ENCODE measurements at places on chromosomes 16 and 17.

DNA sequence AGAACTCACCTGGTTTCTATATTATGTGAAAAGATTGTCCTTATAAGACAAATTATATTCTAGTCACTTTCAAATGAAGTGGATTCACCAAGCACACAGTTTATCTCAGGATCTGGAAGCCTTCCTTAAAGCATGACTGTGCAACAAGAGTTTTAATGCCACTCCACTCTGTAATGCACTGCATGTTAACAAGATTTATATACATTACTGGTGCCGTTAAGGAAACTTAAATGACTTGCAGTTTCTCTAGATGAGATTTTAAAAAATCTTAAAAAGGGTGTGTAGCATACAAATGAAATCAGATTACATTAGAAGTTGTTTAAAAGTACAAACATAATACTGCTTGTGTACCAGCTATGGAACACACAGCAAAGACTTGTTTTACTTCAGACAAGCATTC, 150.8 kb downstream of the SNX11 start:
- DNase-seq: no peak

GRCh38 chr16:24700549-24701392, 28.7 kb upstream of the TNRC6A start:
- peak; percentile 93 for DNase-seq

- no peak for DNase-seq
Measured at GRCh38 chr16:12553191-12553590, 250.5 kb downstream of the CPPED1 start.

DNA sequence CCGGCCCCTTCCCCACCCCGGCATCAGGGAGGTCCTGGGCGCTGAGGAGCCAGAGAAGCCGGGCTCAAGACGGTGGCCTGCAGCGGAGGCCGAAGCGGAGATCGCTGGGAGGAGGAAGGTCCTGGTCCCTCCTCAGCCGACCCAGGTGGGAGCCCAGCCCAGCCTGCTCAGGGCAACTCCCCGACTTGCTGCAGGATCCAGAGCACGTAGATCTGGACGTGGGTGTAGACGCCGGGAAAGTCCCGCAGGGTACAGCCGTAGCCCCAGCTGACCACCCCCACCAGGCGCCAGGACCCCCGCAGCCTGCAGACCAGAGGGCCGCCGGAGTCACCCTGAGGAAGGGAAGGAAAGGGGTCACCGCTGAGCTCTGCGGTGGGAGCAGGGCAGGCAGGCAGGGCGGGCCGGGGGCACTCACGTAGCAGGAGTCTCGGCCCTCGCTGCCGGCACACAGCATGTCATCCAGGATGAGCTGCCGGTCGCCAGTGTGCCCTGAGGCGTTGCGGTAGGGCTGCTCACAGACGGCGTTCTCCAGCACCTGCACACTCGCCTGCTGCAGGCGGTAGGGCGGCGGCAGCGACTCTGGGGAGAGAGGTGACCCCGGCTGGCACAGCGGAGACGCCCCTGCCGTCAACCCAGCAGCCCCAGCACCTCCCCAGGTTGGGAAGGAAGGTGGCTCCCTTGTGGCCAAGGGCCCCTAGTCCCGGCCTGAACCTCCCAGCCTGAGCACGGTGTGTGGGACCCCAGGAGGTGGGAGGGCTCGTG, 5.4 kb downstream of the TPSD1 start:
- DNase-seq: no peak

DNA sequence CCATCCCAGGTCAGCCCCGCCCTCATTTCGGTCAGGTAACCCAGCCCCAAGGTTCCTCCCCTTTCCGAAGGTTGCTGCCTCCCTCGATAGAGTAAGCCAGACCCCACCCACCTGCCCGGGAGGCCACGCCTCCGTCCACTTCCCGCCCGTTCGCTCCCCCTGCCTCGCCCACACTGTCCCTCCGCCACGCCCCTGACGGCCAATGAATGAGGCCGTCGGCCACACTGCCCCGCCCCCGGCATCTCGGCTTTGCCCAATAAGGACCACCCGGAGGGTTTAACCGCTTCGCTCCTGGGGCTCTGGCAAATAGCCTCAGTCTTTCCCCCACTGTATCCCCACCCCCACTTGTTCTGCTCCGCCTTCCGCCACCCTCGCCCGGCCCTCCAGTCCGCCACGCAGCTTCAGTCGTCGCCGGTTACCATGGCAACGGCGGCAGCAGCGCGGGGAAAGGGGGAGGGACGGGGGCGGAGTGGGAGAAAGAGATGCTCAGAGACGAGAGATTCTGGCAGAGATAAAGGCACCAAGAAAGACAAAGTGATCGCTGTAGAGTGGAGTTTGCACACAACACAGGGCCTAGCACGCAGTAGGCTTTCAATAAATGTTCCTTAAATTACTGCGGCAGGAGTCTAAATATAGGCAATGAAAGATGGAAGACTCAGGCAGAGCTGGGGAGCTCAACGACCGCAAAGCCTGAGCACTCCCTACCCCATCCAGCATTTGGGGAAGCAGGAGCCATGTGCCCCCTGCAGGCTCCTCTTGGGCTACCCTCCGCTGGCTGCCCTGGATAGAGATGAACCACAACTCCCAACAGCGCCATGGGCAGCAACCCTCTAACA, 5.1 kb downstream of the DLG4 start:
- peak; percentile 94 for DNase-seq
